Activated T-cell treated with anti-CD3 and anti-CD28 coated beads, Interleukin-2, amount 50 U/mL, for 1 hour (primary cell): ENCODE measurements at places on chromosomes 16 and 17.

DNA sequence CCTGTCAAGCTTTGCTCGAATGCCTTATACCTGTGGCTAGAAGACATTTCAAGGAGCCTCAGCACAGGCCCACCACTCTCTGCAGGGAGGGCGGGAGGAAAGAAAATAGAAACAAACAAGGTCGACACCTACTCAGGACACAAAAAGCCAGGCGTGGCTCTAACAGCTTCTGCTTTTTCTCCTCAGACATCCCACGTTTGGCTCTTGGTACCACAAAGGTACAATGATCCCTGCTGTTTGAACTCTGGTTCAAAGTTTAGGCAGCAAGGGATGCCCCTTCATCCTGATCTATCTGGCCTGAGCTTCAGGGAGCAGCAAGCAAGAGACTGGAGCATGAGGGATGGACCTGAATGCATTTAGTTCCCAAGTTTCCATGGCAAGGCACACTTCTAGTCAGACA lies 57.1 kb downstream of the CREBBP start:
- DNase-seq, result no peak

DNA sequence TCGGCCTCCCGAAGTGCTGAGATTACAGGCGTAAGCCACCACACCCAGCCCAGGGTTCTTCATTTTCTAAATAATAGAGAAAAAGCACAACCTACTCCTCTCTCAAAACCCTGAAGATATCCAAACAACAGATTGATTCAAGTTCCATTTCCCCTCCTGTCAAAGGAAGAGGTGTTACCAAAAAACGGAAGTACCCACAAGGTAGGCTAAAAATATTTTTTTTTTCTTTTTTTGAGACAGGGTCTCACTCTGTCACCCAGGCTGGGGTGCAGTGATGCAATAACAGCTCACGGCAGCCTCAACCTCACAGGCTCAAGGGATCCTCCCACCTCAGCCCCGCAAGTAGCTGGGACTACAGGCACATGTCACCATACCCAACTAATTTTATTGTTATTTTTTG lies 18.9 kb downstream of the UTP6 start:
- DNase-seq, result no peak

- DNase-seq, result no peak
These were observed 4.2 kb upstream of the SPAG9 start for GRCh38 chr17:51124640-51125503.

GRCh38 chr16:21710938-21711337 lies 47.2 kb downstream of the OTOA start:
- no peak for DNase-seq

DNA sequence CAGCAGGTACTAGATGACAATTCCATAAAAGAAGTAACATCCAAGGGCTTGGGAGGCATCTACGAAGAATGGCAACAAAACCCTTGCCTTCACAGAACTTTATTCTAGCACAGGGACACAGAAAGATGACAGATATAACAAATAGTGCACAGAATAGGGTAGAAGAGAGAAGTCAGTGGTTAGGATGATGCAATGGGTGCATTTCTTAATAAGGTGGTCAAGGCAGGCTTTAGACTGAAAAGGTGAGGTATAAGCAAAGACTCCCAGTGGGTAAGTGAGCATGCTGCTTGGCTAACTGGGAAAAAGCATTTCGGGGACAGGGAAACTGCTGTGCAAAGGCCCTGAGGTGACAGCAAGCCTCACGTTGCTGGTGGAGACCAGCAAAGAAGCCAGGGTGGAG lies 175.9 kb downstream of the XYLT1 start:
- DNase-seq, result no peak

GRCh38 chr17:62611728-62612127 lies 15.7 kb upstream of the MRC2 start:
- no peak for DNase-seq

DNA sequence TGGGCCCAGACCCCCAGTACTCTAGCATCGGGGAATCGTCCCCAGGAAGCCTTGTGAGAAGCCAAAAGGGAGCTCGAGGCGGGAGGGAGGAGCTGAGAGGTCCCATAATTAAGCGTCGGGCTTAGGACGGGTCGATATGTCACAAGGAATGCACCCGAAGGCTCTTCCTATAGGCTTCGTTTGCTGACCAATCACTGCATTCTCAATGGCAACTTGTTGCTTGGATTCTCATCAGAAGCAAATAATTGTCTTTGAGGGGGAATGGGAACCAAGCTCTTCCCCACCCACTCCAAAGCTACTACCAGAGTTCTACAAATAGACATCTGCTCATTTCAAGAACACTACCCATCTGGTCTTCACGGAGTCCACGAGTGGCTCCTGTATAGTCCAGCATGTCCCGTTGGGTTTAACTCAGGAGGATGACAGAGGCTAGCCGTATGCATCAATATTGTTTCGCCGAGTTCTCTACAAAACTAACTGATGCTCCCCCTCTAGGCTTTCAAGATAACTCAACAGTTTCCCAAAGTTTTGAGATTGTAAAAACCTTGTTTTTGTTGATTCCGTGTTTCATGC lies 628 bp upstream of the BLMH start:
- DNase-seq, result no peak

GRCh38 chr17:61463316-61464129 lies 11.3 kb downstream of the TBX4 start:
- DNase-seq, result no peak

- peak; percentile 27 for DNase-seq
These were observed 1.0 kb upstream of the CCNF start for GRCh38 chr16:2428051-2428783.
